ENCODE measurements at places on chromosomes 2 and 18.

GRCh38 chr2:156405586-156405985, 30.6 kb upstream of the GPD2 start:
- no peak for DNase-seq

DNA sequence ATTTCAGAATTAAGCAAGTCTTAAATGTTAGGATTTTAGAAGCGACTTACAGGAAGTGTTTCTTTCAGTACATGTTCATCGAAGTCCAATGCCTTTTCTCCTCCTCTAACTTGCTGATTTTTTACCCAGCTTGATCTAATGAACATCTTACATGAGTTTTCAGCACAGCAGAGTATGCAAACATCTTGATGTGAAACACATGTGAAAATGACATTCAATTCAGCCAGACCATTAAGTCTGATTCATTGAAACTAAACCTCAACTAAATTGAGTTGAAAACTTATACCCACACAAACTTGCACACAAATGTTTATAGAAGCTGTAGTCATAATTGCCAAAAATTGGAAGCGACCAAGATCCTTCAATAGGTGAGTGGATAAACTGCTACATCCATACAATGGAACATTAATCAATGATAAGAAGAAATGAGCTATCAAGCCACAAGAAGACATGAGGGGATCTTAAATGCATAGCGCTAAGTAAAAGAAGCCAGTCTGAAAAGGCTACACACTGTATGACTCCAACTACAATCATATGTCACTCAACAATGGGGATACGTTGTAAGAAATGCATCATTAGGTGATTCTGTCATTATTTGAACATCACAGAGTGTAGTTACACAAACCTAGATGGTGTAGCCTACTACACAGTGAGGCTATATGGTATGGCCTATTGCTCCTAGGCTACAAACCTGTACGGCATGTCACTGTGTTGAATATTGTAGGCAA, 18.5 kb downstream of the PSTPIP2 start:
- DNase-seq = no peak

- DNase-seq = no peak
Measured at GRCh38 chr18:332007-332406, 64.2 kb upstream of the THOC1 start.

- DNase-seq = no peak
Measured at GRCh38 chr18:47683774-47684173, 246.7 kb downstream of the SMAD2 start.

DNA sequence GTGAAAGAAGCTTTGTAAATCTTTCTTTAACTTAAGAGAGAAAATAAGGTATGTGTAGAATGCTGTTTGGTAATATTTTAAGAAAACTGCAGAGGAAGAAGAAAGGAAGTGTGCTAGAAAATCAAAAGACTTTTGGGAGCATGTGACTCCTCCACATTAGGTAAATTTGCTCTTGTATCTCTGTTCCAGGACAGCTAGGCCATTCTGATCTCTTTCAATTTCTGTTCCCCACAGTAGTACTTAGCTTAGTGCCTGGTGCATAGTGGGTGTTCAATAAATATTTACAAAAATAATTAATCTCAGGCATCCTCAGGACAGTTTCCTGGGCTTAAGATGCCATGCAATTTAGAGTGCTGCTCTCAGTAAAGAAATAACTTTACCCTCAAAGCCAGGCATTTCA, 105.0 kb downstream of the GPD2 start:
- no peak for DNase-seq

- no peak for DNase-seq
Measured at GRCh38 chr2:56416500-56417176, 232.8 kb downstream of the CCDC85A start.

DNA sequence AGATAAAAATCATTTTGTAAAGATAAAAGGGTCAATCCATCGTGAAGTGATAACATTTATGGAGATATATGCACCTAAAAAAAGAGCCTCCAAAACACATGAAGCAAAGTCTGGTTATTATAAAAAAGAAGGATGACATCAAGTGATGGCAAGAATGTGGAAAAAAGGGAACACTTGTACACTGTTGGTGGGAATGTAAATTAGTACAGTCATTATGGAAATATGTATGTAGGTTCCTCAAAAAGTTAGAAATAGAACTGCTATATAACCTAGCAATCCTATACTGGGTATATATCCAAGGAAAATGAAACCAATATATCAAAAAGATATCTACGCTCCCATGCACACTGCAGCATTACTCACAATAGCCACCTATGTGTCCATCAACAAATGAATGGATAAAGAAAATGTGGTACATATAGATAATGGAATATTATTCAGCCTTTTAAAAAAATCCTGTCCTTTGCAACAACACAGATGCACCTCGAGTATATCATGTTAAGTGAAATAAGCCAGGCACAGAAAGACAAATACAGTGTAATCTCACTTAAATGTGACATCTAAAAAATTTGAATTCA, 28.9 kb downstream of the ABCB11 start:
- DNase-seq = no peak

- DNase-seq = no peak
Measured at GRCh38 chr18:70047931-70048603, 100.4 kb upstream of the CD226 start.

- no peak for DNase-seq
Measured at GRCh38 chr2:137467246-137467862, 496.9 kb upstream of the HNMT start.

DNA sequence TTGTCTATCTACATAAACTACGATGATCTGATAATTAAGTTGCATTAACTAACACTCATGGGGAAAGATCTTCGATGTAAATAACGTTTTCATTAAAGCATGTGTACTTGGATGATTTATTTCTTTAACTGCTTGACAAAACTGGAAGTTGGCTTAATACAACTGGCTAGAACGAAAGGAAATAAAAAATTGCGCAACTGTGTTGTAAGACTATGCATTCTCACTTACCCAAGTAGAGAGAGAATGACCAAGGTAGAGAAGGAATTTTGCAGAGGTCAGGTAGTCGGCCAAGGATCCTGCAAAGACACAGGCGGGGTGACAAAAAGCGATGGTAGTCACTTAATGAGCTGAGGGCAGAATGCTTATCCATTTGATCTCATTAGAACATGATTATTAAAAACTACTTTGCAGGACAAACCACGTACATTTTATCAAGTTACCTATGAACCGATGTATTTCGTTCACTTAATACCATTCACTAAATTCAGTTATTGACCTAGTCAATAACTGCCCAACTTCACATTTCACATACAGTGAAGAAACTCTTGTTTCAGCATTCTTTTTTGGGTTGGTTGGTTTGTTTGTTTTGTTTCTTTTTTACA, 900 bp downstream of the SLC40A1 start:
- no peak for DNase-seq

DNA sequence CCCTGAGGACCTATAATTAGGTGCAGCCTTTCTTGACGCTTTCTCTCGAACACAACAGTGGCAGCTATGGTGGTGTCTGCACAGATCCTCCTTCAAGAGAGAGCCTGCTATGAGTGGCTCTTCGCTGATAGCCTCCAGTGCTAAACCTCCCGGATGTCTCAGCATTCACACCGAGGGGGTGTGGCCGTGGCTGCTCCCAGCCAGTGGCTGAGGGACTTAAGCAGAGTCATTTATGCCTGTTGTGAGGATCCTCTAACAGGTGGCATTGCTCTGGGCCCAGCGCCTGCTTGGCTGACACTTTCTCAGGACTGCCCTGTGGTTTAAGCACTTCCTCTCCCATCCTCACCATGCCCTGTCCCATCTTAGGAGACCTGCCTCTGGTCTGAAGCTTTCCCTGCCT, 592.0 kb upstream of the LRRTM1 start:
- DNase-seq = no peak

DNA sequence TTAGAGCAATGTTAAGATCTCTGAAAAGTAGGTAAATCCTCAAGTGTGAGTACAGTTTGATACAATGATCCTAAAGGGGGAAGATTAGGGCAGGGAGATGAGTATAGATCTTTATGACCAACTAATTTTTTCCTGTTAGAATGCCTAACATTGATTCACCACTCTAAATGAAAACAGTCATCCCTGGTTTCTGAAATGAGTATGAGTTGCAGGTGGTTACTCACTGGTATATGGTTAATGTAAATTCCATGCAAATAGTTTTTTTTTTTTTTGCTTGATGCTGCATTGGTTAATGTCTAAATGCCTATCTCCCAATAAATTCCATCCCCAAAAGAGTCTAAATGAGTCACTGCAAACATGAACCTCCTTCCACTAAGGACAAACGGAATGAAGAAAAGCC, 55.0 kb upstream of the SERPINB2 start:
- no peak for DNase-seq

GRCh38 chr2:156157670-156158069, 174.9 kb downstream of the NR4A2 start:
- no peak for DNase-seq

DNA sequence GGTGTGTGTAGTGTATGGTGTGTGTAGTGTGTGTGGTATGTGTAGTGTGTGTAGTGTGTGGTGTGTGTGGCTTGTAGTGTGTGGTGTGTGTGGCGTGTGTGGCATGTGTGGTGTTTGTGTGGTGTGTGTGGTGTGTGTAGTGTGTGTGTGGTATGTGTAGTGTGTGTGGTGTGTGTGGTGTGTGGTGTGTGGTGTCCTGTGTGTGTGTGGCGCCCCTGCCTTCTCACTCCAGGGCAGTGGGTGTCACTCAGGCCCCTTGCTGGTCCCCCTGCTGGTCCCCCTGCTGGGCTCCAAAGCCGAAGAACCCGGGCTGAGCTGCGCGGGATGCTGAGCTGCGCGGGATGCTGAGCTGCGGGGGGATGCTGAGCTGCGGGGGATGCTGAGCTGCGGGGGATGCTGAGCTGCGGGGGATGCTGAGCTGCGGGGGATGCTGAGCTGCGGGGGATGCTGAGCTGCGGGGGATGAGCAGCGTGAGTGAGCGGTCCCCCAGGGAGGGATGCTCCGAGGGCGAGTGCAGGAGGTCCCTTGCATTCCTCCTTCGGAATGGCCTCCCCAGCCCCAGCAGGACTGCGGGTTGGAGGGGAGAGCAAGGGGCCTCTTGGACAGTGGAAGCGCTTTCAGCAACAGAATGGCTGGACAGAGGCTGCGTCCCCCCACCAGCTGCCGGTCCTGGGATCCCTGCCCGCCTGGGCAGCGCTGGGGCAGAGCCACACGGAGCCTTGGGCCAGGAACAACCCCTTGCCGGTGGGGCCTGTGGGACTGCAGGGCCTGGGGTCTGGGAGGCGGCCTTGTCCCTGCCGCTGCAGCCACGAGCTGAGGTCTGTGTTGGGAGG, 3.4 kb upstream of the RTP5 start:
- peak; percentile 10 for DNase-seq
